ENCODE measurements at places on chromosomes 4 and X.
A peak's percentile ranks its signal among the peaks of the same experiment; 100 is the strongest.

GRCh38 chr4:83262682-83263081 lies 21.9 kb downstream of the COQ2 start:
- no peak for DNase-seq

GRCh38 chrX:153411988-153412574 lies 809 bp downstream of the ZFP92 start:
- DNase-seq, result no peak

GRCh38 chr4:159232465-159233106 lies 129.7 kb downstream of the RAPGEF2 start:
- no peak for DNase-seq

- DNase-seq, result no peak
Observed at GRCh38 chrX:141935645-141936044, 32.0 kb downstream of the MAGEC1 start.

- peak; percentile 13 for DNase-seq
Observed at GRCh38 chr4:48343551-48343950, 2.2 kb downstream of the SLAIN2 start.

- no peak for DNase-seq
Observed at GRCh38 chr4:110104661-110105060, 93.8 kb downstream of the ELOVL6 start.

DNA sequence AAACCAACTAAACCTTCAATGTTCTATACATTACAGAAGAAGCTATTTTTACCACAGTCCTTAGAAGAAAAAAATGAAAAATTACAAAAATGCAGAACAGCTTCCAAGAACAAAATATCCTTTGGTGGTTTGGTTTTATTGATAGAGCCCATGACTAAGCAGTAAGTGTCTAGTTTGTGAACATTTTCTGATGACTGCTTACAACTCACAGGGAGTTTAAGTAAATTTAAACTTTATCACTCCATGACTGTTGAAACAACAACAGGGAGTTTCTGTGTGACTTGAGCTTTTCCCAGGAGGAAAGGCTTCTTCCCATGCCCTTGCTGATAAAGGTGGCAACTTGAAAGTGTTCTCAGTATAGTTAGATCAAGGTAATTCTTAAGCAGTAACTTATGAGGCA lies 2.9 kb downstream of the PF4 start:
- peak; percentile 94 for DNase-seq
